ENCODE measurements at places on chromosomes 7 and 10.
A peak's percentile ranks its signal among the peaks of the same experiment; 100 is the strongest.

DNA sequence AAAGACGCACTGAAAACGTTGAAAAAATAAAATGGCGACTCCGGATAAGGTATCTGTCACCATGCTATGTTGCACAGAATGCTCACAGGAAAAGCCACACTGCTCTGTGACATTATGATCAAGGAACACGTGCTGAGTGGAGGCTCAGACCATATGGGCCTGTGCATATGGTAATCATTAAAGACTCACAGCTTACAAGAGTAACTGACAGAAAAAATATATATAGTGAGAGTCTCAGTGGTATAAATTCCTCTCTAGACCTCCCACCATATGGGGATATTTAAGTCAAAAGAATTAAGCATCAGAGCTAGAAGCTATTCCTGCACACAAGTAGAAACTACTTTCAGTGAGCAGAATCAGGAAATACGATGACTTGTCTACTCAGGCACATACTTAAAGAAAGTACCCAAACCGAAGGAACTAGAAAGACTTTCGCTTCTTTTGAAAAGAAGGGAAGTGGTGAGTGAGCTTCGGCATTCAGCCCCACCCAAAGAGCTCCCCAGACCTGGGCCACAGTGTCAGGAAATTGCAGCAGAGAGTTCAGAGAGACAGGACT is 65.1 kb upstream of the MPP7 start:
- DNase-seq: peak; percentile 65

GRCh38 chr7:14836006-14836405 is 66.5 kb downstream of the DGKB start:
- DNase-seq: no peak

DNA sequence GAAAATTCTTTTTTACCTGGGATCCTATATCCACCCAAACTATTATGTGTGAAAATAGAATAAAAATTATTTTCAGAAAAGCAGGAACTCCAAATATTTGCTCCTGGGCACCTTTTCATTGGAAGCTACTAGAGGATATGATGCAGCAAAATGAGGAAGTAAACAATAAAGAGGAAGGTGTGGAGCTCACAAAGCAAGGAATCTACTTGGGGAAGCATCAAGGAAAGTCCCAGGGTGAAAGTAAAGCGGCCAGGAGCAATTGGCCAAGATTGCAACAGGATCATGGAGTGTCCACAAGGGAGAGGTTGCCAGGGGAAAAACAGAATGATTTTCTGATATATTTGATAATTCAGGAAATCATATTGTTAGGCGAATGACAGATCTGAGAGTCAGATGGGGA is 80.8 kb downstream of the CARD11 start:
- DNase-seq: no peak

- peak; percentile 23 for DNase-seq
Measured at GRCh38 chr10:88271761-88272543, 311.2 kb downstream of the RNLS start.

DNA sequence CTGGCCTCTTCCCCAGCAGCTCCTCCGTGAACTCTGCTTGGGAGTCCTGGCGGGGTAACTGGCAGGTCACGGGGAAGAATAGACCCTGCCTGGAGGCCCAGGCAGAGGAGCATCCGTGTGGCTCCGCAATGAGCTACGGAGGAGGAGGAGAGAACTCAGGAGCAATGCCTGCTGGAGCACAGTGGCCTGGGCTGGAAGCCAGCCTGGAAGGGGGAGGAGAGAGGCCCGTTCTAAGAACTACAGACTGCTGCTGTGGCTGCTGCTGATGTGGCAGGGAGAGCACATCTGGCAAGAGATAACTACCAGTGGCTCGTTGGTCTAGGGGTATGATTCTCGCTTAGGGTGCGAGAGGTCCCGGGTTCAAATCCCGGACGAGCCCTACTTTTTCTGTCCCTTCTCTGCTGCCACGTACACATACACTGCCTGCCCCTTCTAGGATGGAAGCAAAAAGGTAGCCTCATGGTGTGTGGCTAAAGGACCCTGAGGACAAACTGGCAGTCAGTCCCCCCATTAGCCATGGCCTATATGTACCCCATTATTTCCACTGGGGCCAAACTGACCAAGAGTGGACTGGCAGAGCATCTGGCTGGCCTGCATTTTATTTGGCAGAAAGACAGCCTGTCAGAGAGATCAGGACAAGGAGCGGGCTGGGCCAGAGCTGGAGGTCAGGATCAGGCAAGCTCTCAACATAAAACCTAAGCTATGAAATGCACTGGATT is 7.7 kb upstream of the OPN1SW start:
- DNase-seq: no peak

DNA sequence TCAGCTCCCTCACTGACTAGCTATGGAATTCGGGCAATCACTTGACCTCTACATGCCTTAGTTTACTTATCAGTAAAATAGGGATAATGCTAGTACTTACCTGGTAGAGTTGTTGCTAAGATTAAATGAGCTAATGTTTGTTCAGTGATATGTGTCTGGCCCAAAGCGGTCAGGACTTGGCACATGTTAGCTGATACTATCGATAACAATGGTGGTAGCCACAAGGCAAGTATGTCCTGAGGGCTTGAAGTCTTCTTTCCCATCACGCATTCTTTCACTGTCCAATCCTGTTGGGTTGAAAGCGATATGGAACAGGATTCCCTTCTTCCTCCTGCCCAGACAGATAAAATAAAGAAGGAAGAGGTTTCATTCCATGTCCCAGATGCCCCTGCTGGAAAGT is 25.5 kb upstream of the MXI1 start:
- DNase-seq: no peak
